SK-MEL-5 (cell line): ENCODE measurements at places on chromosomes 6 and 20. TPM values are rescaled to one million over a fixed set of nuclear protein-coding genes. Genes with fewer than 3 reads are reported as not detected.

The RPRD1B gene
- 21.1 and 23.5 TPM in 2 replicates for total RNA-seq

The WFDC8 gene
- not detected in 2 replicates for total RNA-seq

GRCh38 chr6:1406306-1407072 lies 17.1 kb downstream of the FOXF2 start:
- DNase-seq, result no peak

DNA sequence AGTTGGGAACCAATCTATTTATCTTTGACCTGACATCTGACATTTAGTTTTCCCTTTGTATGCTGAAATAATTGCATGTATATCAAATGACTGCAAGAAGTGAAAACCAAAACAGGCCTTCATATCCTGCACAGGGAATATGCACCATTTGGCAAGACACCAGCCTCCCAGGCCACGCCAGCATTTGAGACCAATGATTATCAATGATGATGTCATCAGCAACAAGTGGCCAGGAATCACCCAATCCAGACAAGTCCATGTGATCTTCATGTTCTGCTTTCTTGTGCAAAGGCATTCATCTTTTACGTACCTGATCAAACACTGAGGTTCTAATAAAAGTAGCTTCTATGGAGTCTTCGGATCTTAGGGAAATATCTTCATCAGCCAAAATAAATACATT lies 107.4 kb upstream of the TENT5A start:
- no peak for DNase-seq

DNA sequence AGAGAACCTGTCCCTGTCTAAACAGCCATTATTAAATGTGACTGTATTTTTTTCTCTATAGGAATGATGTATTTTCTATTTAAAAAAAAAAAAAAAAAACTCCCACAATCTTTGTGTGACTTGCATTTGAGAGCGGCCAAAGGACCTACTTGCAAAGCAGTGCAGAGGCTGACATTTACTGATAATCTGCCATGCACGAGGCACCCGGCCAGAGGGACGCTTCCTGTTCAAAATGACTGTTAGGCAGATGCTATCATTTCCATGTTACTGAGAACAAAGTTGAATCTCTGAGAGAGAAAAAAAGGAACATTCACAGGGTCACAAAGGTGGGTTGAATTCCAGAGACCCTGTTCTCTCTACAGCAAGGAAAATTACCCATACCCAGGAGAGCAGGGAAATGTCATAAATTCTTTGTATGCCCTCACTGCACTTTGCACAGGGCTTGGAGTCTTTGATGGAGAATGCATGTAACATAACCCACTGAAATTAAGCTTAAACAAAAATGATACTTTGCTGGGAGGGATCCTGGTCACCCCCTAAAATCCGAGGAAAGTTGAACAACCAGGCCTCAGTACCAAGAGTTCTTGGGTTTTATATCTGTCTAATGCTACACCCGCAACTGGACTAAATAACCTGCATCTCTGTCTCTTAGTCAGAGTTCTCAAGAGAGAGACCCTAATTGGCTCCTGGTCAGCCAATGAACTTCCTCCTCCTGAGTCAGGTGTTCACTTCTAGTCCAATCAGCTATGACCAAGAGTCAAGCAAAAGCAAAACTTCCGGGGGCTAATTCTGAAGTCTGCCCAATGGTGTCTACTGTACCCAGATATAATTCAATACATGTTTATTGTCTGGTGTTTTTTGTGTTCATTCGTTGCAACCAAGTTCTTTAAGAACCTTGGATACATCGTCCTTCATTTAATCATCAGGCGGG lies 61.2 kb downstream of the GCLC start:
- DNase-seq, result no peak

DNA sequence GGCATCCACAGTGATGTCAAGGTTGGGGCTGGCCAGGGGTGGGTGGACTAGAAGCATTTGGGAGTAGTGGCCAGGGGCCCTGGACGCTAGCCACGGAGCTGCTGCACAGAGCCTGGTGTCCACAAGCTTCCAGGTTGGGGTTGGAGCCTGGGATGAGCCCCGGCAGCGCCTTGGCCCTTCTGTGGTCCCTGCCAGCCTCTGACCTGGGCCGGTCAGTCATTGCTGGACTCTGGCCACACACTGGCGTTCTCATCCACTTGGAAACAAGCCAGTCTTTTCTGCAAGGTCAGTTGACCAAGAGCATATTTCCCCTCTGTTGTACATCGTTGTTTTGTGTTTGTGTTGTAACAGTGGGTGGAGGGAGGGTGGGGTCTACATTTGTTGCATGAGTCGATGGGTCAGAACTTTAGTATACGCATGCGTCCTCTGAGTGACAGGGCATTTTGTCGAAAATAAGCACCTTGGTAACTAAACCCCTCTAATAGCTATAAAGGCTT lies 8.4 kb downstream of the PSMA7 start:
- DNase-seq, result no peak
